Activated CD8-positive, alpha-beta memory T cell treated with anti-CD3 and anti-CD28 coated beads for 1 hour (primary cell): ENCODE measurements at places on chromosomes 6 and 20.

- DNase-seq: no peak
Measured at GRCh38 chr6:5674721-5675120, 332.0 kb downstream of the NRN1 start.

- no peak for DNase-seq
Measured at GRCh38 chr6:108648191-108648590, 87.5 kb downstream of the FOXO3 start.

DNA sequence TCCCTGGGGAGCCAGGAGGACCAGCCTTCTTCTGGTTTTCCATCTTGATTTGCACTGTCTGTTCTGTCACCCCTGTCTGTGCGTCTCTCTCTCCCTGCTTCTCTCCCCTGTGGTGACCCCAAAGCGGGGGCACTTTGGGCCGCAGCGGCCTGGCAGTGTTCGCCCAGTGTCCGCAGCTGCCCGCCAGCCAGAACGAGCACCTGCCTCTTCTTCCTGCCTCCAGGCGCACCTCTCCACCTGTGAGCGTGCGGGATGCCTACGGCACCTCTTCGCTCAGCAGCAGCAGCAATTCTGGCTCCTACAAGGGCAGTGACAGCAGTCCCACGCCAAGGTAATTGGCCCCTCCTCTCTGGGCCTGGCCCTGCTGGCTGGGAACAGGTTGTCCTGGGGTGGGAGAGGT is 30.8 kb downstream of the SNPH start:
- DNase-seq: no peak

GRCh38 chr6:96990462-96990861 is 65.9 kb downstream of the KLHL32 start:
- DNase-seq: no peak

- DNase-seq: no peak
Measured at GRCh38 chr6:141421378-141421777, 711.3 kb upstream of the GJE1 start.

DNA sequence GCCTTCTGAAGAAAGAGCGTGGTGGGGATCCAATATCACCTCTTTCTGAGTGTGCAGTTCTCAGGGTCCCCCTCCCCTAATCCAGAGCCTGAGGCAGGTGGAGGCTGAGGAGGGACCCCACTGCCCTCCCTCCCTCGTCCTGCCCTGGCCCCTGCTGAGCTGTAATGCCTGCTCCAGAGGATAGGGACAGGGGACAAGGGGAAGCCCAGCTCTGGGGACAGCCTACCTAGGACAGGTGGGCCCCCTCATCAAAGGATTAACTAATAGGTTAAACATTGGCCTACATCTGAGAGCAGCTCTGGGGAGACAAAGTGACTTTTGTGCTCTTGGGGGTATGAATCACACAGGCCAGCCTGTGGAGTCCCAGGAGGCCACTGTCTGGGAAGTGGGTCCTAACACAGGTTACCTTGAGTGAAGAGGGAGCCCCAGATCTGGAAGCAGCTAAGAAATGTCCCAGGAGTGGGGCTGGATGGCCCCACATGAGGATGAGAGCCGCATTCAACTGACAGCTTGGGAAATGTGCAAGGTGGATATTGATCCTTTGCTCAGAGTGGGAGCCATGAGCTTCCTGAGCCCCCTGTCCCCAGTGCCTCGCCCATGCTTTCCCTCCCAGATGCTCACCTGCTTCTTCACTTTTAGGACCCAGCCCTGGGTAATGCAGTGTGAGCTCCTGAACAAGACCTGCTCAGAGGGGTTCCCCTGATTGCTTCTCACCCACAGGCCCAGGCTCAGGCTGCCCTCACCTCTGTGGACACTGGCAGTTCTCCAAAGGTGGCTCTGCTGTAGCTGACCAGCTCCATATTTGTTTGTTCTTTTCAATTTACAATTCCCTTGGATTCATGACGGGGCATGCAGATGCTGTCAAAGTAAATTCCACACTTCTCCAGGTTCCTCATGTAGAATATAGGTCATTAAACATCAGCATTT is 17.8 kb upstream of the CST9L start:
- no peak for DNase-seq

DNA sequence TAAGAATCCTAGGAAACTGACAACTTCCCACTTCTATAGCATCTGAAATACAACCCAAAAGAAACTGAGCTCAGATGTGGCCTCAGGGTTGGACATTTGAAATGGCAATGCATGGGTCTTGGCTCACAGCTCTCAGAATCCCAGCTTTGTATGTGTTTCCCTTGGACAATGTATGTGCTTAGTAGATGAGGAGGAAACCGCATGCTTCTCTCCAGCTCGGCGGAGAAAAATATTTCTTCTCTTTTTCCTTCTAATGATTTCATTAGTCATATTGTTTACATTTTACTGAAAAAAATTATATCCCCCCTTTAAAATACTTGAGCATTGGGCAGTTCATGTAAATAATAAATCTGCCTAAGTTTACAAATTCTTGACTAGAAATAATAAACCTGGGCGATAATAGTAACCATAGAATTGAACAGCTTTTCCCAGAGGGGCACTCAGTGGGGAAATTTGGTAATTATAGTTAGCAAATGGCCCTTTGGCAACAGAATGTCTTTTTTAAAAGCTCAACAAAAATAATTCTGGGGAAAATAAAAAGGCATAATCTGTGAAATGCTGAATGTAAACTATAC is 55.3 kb downstream of the PFDN4 start:
- DNase-seq: no peak

DNA sequence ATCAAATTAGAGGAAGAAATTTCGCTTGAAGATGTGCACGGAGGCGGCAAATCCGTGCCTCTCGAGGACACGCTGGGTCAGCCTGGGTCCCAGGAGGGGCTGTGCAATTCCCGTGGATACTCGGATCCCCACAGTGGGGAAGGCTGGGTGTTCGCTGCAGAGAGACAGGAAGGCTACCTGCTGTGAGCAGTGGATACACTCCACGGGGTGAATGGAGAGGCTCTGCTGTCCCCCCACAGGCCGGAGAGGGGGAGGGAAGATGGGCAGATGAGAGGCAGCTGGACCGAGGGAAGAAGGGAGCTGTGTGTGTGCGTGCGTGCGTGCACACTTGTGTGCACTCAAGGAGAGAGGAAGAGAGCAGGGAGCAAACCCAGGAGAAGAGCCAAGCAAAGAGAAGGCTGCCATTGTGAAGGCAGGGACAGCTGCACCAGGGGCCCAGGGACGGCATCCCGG is 57.3 kb downstream of the SULF2 start:
- no peak for DNase-seq

- DNase-seq: no peak
Measured at GRCh38 chr6:14644381-14644780, 526.8 kb downstream of the CD83 start.

DNA sequence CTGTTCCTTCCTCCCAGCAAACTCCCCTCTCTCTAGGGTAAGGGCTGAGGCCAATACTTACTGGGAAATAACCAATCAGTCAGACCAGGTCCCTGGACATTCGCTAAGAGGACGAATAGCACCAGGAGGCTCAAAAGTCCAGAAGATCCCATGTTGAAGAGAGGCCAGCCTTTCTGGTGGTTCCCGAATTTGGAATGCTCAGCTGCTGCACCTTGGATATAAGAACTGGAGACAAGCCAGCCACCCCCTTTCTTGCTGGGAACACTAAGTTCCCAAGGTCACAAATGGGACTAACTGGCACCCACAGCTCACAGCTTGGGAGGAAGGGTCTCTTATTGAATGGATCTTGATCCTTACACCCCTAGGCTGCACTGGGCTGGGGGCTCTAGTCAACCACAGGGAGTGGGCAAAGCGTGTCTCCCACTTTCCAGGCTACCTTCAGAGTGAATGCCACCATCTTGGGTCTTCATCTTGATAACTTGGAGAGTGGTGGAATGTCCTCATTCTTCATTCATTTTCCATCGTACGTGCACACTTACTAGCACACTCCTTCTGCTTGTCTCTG is at the start of gene EPPIN:
Gene EPPIN, minus strand, starts transcription at position 196 of the 565 bp plus-strand sequence. Its CDS starts 44 bp downstream, at position 152.
- DNase-seq: no peak

DNA sequence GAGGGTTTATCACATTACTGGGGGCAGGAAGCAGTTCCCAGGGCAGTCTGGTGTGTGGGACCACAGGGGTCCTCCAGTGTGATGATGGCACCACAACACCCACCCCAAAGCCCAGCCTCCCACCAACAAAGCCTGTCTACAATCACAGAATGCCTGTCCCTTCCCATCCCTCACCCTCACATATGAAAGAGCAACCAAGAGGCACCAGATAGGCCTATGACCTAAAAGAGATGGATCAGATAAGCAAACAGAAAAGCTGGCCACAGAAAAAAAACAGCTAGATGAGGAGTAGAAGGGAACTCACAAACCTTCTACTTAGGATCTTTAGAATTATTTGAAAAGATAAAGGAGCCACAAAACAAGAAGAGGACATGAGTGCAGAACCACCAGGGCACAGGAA is 54.3 kb downstream of the SERAC1 start:
- no peak for DNase-seq

DNA sequence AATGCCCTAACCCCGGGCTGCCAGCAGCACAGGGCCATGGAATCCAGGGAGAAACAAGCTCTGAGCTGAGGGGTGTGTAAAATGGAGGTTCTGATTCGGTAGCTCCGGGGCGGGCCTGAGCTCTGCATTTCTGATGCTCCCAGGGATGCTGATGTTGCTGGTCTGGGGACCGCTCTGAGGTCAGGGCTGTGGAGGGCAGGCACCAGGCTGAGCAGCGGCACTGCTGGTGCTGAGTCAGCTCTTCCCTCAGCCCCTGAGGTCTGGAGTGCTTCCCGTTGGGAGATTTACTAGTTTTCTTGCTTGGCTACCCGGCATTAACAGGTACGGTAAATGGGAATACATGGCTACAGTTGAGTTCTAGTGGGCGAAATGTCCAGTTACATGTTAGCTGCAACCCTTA is 18.6 kb upstream of the CST3 start:
- no peak for DNase-seq

- no peak for DNase-seq
Measured at GRCh38 chr6:13331516-13332348, 3.4 kb upstream of the TBC1D7 start.

GRCh38 chr6:159071843-159072769 is 27.3 kb upstream of the TAGAP start:
- DNase-seq: no peak

GRCh38 chr6:87921034-87921433 is 126.6 kb upstream of the SPACA1 start:
- no peak for DNase-seq
